ENCODE measurements at places on chromosomes 7 and 10. TPM values are rescaled to one million over a fixed set of nuclear protein-coding genes. Genes with fewer than 3 reads are reported as not detected.

Gene EGFR
- total RNA-seq, result 0.16 TPM

Gene WNT8B
- total RNA-seq, result not detected

Gene ATG9B
- 0.36 TPM for total RNA-seq

Gene LRRN3
- 0.18 TPM for total RNA-seq

Gene ASB15
- not detected for total RNA-seq

Gene PRKG1
- total RNA-seq, result not detected

Gene PROSER2
- total RNA-seq, result 0.10 TPM

Gene SPDYE5
- not detected for total RNA-seq

Gene FFAR4
- total RNA-seq, result not detected

Gene NFKB2
- 145 TPM for total RNA-seq

Gene CFAP46
- not detected for total RNA-seq

Gene CPA2
- total RNA-seq, result 1.9 TPM

Gene LFNG
- 0.62 TPM for total RNA-seq

Gene STK31
- 0.21 TPM for total RNA-seq

Gene TFEC
- 4.2 TPM for total RNA-seq

Gene CDK14
- total RNA-seq, result 56.7 TPM

Gene CLRN3
- total RNA-seq, result not detected

Gene HGF
- total RNA-seq, result 1.2 TPM

Gene HILPDA
- 14.1 TPM for total RNA-seq

Gene ACSM6
- total RNA-seq, result not detected

Gene PWWP2B
- 0.72 TPM for total RNA-seq

Gene MIOS
- 54.7 TPM for total RNA-seq

Gene H2AZ2
- 212 TPM for total RNA-seq

All from GM12878 (cell line).